ENCODE measurements at places on chromosomes 11 and 22. TPM values are rescaled to one million over a fixed set of nuclear protein-coding genes. Genes with fewer than 3 reads are reported as not detected.
A peak's percentile ranks its signal among the peaks of the same experiment; 100 is the strongest.

- H3K4me3 ChIP-seq, result no peak overlapping the region
- no peaks in the 10 kb centered on the region for H3K27me3 ChIP-seq
- no peaks in the 10 kb centered on the region for H3K4me1 ChIP-seq
- no peaks in the 10 kb centered on the region for H3K36me3 ChIP-seq
- no peak for DNase-seq
Observed at GRCh38 chr11:80593648-80594374, 1153.0 kb upstream of the TENM4 start.

- no peak overlapping the region for H3K4me3 ChIP-seq
- H3K4me1 ChIP-seq, result peaks cover 43% of the 10 kb centered on the region
- no peak for DNase-seq
- H3K27me3 ChIP-seq, result no peaks in the 10 kb centered on the region
- H3K27ac ChIP-seq, result no peak overlapping the region
Observed at GRCh38 chr11:117092951-117093590, 5.2 kb downstream of the SIK3 start.

- peaks cover 3% of the 10 kb centered on the region for H3K36me3 ChIP-seq
- H3K4me1 ChIP-seq, result peaks cover 45% of the 10 kb centered on the region
- peak overlapping the region; percentile 54 for H3K4me3 ChIP-seq
- H3K27ac ChIP-seq, result peak overlapping the region; percentile 73
- H3K27me3 ChIP-seq, result peaks cover 56% of the 10 kb centered on the region
Observed at GRCh38 chr11:69010361-69010891, 2.6 kb downstream of the MRGPRF start.

DNA sequence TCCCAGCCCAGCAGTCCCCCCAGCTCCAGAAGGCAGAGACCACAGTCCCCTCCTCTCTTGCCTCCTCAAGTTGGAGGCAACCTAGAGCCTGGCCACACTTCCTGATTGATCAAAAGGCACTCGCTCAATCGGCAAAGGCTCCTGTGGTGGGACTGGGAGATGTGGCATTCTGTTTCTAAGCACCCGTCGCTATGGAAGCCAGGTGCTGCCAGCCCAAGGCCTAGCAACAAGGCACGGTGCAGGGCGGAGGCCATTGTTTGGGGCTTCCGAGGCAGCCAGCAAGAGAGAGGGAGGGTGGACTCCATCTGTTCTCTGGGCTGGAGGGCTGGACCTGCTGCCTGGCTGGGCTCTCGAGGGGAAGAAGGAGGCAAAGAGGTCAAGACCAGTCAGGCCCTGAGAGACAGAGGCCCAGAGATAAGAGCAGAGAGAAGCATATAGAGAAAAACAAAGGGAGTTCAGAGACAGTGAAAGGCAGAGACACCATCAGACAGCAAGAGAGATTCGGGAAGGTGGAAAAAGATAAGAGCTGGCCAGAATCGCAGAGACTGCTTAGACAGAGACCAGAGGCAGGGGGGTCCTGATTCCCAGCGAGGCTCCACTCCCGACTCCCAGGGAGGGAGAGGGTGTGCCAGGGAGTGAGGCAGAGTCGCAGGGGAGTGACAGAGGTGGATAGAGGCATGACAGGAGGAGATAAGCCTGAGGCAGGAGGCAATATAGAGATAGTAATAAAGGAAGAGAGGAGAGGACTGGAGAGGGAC lies 21.2 kb downstream of the PDE2A start:
- no peak for DNase-seq
- H3K4me1 ChIP-seq, result no peaks in the 10 kb centered on the region
- no peak overlapping the region for H3K27ac ChIP-seq
- no peaks in the 10 kb centered on the region for H3K36me3 ChIP-seq

DNA sequence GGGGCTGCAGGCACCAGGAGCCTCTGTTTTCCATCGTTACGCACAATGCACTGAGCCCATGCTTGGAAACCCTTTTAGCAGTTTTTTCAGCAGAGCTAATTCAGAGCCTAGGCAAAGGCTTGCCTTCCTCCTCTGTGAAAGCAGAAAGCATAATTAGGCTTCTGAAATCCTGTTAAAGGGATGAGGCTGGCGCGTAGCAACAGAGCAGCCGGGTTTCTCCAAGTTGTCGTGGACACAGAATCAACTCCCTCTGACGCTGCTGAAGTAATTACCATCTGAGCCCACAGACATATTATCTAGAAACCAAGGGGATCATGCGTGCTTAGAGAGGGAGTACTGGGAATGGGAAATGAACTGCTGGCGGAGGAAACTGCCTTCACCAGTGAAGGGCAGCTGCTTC lies 85.4 kb downstream of the MYO18B start:
- no peak overlapping the region for H3K4me3 ChIP-seq
- H3K27ac ChIP-seq, result no peak overlapping the region
- DNase-seq, result no peak
- peaks cover 6% of the 10 kb centered on the region for H3K27me3 ChIP-seq
- H3K4me1 ChIP-seq, result no peaks in the 10 kb centered on the region

- no peaks in the 10 kb centered on the region for H3K4me1 ChIP-seq
- no peak for DNase-seq
- no peaks in the 10 kb centered on the region for H3K27me3 ChIP-seq
- no peak overlapping the region for H3K4me3 ChIP-seq
- no peaks in the 10 kb centered on the region for H3K36me3 ChIP-seq
Observed at GRCh38 chr11:33988586-33989370, 62.8 kb upstream of the CAPRIN1 start.

- no peaks in the 10 kb centered on the region for H3K27me3 ChIP-seq
- no peak overlapping the region for H3K27ac ChIP-seq
- no peak for DNase-seq
- H3K4me1 ChIP-seq, result no peaks in the 10 kb centered on the region
- no peaks in the 10 kb centered on the region for H3K36me3 ChIP-seq
Observed at GRCh38 chr11:124405581-124405980, 6.8 kb upstream of the OR8B3 start.

GRCh38 chr22:38112381-38112780 lies 1.9 kb upstream of the BAIAP2L2 start:
- DNase-seq, result no peak
- peaks cover 9% of the 10 kb centered on the region for H3K4me1 ChIP-seq
- no peaks in the 10 kb centered on the region for H3K27me3 ChIP-seq
- no peak overlapping the region for H3K4me3 ChIP-seq
- H3K27ac ChIP-seq, result no peak overlapping the region

DNA sequence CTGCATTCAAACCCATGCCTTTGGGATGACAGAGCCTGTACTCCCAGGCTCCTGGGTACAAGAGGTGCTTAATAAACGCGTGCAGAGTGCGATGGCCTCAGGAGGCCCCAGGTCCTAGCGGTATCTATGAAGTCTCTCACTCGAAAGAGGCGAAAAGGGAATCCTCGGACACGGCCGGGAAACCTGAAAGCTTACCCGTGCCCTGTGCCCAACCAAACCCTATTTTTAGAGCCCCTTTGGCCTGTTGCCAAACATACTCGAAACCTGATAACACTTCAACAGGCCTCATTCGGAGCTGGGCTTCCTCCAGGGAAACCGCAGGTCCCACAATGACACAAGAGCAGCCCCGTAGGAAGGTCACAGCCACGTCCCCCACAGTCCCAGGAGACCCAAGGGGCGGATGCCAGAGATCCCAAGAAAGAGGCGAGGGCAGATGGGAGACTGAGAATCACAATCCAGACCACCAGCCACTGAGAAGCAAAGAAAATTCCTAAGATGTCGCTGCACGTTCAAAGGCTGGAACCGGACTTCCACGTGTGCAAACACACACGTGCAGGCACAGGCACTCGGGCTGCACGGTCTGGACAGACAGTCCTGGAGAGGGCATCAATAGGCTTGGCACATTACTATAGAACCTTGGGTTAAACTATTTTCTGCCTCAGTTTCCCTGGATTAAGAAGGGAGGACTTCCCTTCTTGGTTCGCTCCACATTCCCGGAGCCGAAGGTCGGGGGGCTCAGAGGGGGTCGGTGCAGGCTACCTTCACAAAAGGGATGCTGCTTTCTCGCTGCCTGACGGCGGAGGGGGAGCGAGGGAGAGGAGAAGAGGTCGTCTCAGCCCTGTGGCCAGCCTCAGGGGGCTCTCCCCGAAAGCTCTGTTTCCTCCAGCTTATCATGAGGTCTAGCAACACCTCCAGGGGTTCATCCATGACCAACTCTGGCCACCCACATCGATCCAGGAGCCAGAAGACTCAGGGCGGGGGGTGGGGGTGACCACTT lies 8.2 kb downstream of the PDGFB start:
- peak overlapping the region; percentile 77 for H3K27ac ChIP-seq
- peak overlapping the region; percentile 17 for H3K4me3 ChIP-seq
- peaks cover 7% of the 10 kb centered on the region for H3K27me3 ChIP-seq
- peaks cover 6% of the 10 kb centered on the region for H3K36me3 ChIP-seq

GRCh38 chr11:84691830-84692229 lies 935.3 kb downstream of the DLG2 start:
- H3K36me3 ChIP-seq, result no peaks in the 10 kb centered on the region
- H3K27ac ChIP-seq, result no peak overlapping the region
- H3K27me3 ChIP-seq, result no peaks in the 10 kb centered on the region
- no peak overlapping the region for H3K4me3 ChIP-seq

DNA sequence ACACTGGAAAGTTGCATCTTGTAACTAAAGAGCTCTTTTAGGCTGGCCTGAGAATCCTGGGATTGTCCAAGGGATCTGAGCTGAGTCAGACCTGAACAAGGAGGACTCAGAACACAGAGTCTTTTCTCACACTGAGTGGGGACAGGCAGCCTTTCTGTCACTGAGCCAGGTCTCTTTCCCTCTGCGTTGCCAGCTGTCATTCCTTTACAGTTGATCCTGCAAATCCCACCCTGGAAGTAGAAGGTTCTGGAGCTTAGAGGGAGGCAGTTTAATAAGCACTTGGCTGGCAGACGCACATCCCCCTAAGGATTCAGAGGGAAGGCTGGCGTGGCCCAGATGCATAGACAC lies 76.3 kb upstream of the SUSD2 start:
- DNase-seq, result peak; percentile 15
- H3K36me3 ChIP-seq, result peaks cover 49% of the 10 kb centered on the region
- H3K4me3 ChIP-seq, result no peak overlapping the region
- no peak overlapping the region for H3K27ac ChIP-seq
- H3K27me3 ChIP-seq, result no peaks in the 10 kb centered on the region
- peaks cover 9% of the 10 kb centered on the region for H3K4me1 ChIP-seq

DNA sequence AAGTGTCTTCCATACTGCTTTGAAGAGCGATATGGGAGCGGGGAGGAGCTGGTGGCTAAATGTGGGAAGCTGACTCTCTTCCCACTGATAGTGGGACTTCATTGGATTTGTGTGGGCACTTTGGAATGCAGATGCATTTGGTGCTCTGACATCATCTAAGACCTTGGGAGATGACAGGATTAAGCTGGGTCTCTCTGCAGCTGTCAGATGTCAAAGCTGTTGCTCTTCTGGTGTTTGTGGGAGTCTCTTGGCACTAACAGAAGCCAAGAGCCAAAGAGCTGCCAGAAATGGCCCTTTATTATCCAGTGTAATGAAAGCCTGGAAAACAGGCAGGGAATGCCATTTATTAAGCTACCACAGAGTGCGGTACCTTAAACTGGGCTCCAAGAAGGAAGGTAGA lies 20.6 kb downstream of the GRAMD1B start:
- no peak for DNase-seq
- H3K27me3 ChIP-seq, result no peaks in the 10 kb centered on the region
- no peaks in the 10 kb centered on the region for H3K36me3 ChIP-seq
- no peak overlapping the region for H3K4me3 ChIP-seq
- no peak overlapping the region for H3K27ac ChIP-seq

- no peaks in the 10 kb centered on the region for H3K36me3 ChIP-seq
- H3K27me3 ChIP-seq, result no peaks in the 10 kb centered on the region
- no peak for DNase-seq
- H3K4me1 ChIP-seq, result peaks cover 23% of the 10 kb centered on the region
Observed at GRCh38 chr11:130403967-130404366, 24.4 kb downstream of the ADAMTS8 start.

DNA sequence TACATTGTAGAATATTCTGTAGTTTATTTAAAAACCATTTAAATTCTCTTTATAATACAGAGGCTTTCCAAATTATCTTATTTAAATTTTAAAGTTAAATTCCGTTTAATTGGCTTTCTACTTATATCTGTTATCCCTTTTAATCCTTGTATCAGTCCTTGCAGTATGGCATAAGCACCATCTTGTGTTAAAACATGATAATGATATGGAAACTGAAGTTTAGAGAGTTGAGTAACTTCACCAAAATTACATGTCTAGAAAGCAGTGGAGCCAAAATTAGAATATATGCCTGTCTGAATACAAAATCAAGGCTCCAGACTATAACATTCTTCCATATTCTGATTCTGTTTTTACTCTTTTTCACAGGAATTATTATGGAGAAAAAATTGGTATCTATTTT lies 57.0 kb downstream of the ANO5 start:
- H3K4me1 ChIP-seq, result no peaks in the 10 kb centered on the region
- no peaks in the 10 kb centered on the region for H3K27me3 ChIP-seq
- H3K36me3 ChIP-seq, result no peaks in the 10 kb centered on the region
- DNase-seq, result no peak
- no peak overlapping the region for H3K27ac ChIP-seq
- no peak overlapping the region for H3K4me3 ChIP-seq

DNA sequence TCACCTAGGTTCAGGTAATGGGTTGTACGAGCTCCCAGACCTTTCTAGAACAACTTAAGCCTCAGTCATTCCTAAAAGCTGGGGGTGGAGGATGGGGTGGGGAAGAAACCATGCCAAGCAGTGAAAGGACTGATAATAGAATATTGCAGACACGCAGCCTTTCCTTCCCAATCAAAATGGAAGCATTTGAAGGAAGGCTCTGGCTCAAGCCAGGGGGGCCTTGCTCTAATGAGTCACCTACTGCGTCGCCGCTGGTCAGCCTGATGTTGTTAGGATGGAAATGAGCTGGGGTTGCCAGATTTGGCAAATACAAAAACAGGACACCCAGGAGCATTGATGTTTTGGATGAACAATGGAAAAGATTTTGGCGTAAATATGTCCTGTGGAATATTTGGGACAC lies 6.2 kb downstream of the SYT12 start:
- no peak overlapping the region for H3K4me3 ChIP-seq
- peaks cover 19% of the 10 kb centered on the region for H3K27me3 ChIP-seq
- no peaks in the 10 kb centered on the region for H3K36me3 ChIP-seq
- H3K27ac ChIP-seq, result no peak overlapping the region

- H3K4me1 ChIP-seq, result peaks cover 13% of the 10 kb centered on the region
- H3K36me3 ChIP-seq, result no peaks in the 10 kb centered on the region
- no peak overlapping the region for H3K27ac ChIP-seq
- no peak overlapping the region for H3K4me3 ChIP-seq
Observed at GRCh38 chr11:120365512-120365911, 29.3 kb downstream of the ARHGEF12 start.

DNA sequence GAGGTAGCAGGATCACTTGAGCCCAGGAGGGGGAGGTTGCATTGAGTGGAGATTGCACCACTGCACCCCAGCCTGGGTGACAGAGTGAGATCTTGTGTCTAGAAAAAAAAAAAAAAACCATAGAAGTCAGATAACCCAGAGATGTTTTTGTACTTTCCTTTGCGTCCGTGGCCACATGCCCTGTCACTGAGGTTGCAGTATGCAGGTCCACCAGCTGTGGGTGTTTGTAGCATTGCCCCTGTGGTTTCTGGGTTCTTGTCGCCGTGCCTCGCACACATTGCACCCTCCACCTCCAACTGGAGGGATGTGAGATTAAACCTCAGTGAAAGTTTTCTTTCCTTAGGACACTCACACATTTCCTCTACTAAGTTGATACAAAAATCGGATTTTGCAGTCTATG lies 70.3 kb downstream of the TNRC6B start:
- peaks cover 21% of the 10 kb centered on the region for H3K4me1 ChIP-seq
- peaks cover 33% of the 10 kb centered on the region for H3K36me3 ChIP-seq
- no peak overlapping the region for H3K27ac ChIP-seq
- no peaks in the 10 kb centered on the region for H3K27me3 ChIP-seq
- no peak for DNase-seq

The ABTB2 gene
- total RNA-seq, result 2.7 TPM

The PANX3 gene
- not detected for total RNA-seq

The SAA2 gene
- 24.7 TPM for total RNA-seq

The ANO1 gene
- total RNA-seq, result 9.0 TPM

The YAP1 gene
- 105 TPM for total RNA-seq

The ARFGAP3 gene
- total RNA-seq, result 39.9 TPM

Measured in lower lobe of right lung (tissue), 2 donors.